Stimulated activated CD8-positive, alpha-beta memory T cell treated with anti-CD3 and anti-CD28 coated beads, Interleukin-15, amount 100 ng/mL, for 4 hours (primary cell): ENCODE measurements at places on chromosomes 4 and X.

DNA sequence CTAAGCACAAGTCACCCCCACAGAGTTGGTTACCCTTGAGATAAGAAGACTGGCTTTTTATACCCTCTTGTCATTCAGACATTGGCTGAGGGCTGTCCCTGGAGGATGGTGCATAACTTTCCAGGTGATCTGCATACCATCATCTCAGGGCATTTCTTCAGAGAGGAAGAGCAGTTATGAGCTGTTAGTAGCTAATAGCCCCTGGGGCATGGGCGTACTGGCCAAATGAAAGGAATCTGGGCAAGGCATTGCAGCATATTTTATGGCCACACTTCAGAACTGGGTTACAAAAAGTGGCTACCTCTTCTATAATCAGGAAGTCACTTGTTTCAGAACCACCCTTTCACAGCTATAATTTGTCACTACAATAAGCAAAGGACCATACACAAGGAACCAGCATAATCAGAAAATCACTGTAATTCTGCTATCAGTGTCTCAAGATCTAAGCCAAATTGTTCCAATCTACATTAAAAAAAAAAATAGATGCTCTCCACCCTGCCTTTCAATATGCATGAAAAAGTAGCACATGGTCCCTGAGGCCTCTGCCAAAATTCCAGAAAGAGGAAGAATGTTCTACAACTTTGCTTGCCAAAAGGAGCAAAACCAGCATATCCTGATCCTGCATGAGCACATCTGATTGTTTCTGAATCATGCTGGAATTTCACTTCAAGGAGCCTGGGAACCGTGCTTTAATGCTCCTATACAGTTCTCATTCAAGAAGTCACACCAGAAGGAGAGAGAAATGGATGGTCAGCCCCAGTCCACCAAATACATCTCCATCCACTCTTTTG lies 92.0 kb downstream of the TMEM144 start:
- no peak for DNase-seq

- DNase-seq: no peak
Measured at GRCh38 chr4:57190601-57191481, 80.7 kb upstream of the IGFBP7 start.

- no peak for DNase-seq
Measured at GRCh38 chr4:25095837-25096236, 64.4 kb downstream of the SEPSECS start.

- no peak for DNase-seq
Measured at GRCh38 chrX:63363788-63364187, 12.7 kb upstream of the SPIN4 start.

- no peak for DNase-seq
Measured at GRCh38 chr4:110372485-110372884, 103.5 kb upstream of the ENPEP start.

DNA sequence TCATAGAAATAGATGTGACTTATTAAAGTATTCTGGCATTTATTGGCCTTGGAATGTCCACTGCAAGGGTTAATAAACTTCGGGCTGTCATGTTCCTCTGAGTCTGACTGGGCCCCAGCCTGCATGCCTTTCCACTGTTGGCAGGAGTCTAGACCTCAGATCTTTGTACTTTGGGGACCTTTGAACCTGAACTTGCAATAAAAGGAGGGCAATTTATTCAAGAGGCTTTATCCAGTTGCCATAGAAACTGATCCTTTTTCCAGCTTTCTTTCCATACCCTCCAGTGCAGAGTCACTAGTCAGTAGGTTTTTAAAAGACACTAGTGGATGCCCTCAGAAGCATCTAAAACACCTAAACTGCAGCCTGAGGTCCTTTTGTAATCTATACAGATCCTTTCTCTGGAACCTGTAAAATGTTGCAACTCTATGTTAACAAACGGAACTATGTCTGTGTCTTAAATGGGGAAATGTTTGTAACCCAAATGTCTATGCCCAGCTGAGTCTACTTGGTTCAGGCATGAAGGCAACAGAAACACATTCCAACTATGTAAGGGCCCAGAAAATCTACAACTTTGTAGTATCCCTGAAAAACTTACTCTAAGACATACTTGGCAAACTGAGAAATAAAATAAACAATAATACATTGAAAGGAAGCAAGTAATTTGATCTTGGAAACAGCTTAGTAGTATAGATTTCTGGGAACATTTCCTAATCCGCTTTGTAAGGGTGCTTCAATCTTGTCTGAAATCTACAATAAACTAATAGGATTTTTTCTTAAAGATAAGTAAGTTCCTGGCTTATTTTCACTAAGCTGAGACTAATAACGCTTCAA lies 41.5 kb downstream of the SOWAHB start:
- DNase-seq: no peak
